Activated CD4-positive, alpha-beta T cell treated with anti-CD3 and anti-CD28 coated beads, Interleukin-10, Interleukin-2, amounts not matched to agents 100 ng/mL and 50 ng/mL, durations not matched to agents 16 hours and 8 hours (primary cell): ENCODE measurements at places on chromosomes 13 and 19.

DNA sequence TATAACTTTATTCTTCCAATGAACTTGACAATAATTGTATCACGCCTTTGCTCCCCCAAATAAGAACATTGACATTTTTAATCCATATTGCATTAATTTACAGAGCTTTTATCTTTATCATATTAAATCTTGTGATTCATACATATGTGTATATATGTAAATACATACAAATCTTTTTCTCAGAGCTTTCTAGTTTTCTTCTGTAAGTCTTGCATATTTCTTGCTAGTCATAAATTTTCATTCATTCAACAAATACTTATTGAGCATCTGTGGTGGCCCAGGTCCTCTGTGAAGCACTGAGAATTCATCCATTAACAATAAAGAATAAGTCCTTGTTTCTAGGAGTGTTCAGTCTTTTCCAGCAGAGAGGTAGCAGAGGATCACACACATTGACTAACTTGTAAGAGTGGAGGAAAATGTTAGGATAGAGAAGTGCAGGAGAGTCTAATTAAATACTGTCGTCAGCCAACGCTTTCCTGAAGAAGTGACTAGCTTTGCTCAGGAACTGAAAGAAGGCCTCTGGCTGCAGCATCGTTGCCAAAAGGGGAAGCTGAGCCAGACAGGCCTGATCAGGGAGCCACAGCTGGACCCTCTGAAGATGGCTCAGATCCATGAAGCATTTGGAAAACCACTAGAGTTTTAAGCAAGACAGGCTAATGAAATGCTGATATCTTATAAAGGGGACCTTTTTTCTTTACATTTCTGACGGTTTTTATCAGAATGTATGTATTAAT lies 38.6 kb upstream of the LAMP1 start:
- DNase-seq = no peak

DNA sequence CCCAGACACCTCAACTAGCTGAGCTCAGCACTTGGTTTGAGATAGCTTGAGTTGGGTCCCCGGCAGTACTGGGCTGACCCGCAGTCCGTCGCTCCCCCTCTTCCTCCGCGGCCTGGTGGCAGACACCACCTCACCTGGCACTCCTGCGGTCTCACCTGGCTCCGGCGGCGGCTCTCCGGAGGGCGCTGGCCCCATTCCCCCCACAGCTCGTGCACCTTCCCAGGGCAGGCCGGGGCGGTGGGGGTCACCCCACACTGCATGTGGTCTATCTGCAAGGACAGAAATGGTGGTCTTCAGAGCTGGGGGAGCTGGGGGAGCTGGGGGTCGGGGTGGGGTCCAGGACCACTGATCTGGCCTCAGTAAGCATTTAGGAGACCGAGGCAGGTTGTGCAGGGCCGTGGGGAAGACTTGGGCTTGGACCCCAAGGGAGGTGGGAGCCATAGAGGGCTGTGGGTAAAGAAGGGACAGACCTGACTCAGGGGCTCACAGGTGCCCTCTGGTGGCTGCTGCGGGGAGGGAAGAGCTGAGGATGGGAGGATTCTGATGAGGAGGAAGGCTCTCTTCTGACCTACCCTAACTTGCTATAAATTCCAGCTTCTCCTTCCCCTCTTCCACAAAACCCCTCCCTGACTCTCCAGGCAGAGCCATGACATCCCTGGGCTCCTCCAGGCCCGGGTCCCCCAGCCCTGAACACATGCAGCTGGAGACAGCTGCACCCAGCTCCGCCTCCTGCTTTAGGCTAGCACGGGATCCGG lies 6.7 kb upstream of the PLIN4 start:
- peak; percentile 73 for DNase-seq

DNA sequence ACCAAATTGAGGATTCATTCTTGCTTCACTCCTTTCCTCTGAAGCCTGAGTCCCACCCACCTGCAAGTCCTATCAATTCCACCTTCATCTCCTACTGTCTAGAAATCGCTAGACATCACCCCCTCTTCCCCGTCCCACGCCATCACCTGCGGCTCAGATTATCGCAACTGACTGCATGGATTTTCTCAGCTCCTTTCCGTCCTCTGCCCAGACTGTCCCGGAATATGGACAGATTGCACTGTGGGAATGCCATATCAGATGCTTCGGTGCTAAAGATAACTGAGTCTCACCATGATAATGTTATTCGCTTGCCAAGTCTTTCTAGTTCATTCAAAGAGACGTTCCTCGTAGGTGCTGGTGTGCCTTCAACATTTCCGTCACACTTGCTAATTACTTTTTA lies 66.4 kb upstream of the USP29 start:
- no peak for DNase-seq

DNA sequence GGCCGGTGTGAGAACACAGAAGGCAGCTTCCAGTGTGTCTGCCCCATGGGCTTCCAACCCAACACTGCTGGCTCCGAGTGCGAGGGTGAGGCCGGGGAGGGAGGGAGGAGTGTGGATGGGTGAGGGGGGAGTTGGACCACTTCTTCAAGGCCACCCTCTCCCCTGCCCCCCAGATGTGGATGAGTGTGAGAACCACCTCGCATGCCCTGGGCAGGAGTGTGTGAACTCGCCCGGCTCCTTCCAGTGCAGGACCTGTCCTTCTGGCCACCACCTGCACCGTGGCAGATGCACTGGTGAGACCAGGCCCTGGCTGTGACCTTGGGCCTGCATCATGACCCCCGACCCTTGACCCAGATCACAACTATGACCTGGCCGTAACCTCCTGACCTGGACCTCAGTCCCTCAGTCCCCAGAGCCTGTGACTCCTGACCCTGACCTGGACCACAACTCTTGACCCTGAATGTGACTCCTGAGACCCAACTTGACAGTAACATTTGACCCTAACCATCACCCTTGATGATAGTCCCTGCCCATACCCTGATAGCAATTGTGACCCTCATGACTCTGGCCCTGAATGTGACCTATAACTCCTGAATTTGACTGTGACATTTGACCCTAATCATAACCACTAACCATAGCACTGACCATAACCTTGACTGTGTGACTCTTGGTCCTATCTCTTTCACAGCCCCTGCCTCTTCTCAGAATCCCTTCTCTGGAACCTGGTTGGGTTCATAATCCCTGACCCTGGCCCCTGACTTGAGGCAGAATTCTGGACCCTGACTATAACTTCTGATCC lies 10.9 kb downstream of the LTBP4 start:
- DNase-seq = no peak

- no peak for DNase-seq
These were observed 8.3 kb downstream of the CAMSAP3 start for GRCh38 chr19:7603919-7604318.

- DNase-seq = no peak
These were observed 56.9 kb downstream of the PEPD start for GRCh38 chr19:33464733-33465115.

DNA sequence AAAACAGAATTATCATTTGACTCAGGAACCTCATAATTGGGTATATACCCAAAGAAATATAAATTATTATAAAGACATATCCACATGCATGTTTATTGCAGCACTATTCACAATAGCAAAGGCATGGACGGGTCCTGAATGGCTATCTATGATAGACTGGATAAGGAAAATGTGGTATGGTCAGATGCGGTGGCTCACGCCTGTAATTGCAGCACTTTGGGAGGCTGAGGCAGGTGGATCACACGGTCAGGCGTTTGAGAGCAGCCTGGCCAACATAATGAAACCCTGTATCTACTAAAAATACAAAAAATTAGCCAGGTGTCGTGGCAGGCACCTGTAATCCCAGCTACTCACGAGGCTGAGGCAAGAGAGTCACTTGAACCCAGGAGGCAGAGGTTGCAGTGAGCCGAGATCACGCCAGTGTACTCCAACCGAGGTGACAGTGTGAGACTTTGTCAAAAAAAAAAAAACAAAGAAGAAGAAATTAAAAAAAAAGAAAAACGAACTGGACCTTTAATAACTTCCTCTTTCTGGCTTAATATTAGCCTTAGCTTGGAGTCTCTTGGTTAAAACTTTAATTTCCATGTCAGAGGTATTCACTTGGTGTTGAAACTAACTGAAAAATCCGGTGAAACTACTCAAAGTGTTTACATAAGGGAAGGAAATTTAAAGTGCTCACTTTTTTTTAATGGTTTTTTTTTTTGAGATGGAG lies 104.4 kb downstream of the ZNF486 start:
- DNase-seq = no peak

- DNase-seq = peak; percentile 94
These were observed at the start of gene PEX11G for GRCh38 chr19:7488736-7489353. Gene PEX11G (minus strand): TSS chr19:7489035. CDS start chr19:7489010, 25 bp downstream.

- no peak for DNase-seq
These were observed 1034.9 kb downstream of the PCDH9 start for GRCh38 chr13:66195238-66195637.

DNA sequence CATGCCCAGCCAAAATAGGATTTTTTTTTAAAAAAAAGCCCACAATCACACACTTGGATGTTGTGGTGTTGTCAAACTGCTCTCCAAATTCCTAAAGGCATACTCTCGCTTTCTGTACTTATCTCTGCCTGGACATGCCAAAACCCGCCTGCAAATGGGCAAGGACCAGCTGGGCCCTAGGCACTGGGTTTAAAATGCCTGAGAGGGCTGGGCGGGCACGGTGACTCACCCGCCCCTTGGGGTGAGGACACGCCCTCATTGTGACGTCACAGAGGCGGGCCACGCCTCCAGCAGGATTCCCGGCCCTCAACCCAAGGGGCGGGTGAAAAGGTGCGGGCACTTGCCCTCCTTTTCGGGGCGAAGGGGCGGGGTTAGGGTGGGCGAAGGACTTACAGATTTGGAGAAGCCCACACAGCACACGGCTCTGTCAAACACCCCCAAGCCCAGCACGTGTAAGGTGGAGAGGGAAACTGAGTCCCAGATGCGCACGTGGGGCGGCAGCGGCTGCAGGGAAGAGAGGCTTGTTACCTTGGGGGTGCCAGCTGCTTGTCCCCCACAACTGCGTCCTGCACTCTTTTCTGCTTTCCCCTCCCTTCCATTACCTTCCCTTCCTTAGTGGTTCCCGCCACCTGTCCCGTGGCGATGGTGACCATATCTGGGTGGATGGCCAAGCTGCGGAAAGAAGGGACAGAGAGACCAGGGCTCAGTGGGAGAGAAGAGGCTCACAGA lies 6.6 kb downstream of the EML2 start:
- peak; percentile 72 for DNase-seq

DNA sequence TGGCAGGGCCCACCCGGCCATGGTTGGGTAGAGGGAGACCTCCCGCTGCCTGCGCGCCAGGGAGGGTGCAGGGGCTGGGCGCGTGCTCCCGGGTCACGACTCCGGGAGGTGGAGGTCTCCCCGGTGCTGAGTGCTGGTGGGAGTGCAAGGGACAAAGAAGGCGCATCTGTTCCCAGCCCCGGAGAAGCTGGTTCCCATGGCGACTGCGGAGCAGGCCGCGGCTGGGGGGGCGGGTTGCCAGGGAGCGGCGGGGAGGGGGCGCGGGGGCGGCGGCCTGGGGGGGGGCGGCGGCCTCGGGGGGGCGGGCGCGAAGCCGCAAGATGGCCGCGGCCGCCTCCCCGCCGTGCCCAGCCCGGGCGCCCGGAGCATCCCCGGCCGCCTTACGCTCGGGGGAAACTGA lies 1.2 kb downstream of the CBARP start:
- no peak for DNase-seq

DNA sequence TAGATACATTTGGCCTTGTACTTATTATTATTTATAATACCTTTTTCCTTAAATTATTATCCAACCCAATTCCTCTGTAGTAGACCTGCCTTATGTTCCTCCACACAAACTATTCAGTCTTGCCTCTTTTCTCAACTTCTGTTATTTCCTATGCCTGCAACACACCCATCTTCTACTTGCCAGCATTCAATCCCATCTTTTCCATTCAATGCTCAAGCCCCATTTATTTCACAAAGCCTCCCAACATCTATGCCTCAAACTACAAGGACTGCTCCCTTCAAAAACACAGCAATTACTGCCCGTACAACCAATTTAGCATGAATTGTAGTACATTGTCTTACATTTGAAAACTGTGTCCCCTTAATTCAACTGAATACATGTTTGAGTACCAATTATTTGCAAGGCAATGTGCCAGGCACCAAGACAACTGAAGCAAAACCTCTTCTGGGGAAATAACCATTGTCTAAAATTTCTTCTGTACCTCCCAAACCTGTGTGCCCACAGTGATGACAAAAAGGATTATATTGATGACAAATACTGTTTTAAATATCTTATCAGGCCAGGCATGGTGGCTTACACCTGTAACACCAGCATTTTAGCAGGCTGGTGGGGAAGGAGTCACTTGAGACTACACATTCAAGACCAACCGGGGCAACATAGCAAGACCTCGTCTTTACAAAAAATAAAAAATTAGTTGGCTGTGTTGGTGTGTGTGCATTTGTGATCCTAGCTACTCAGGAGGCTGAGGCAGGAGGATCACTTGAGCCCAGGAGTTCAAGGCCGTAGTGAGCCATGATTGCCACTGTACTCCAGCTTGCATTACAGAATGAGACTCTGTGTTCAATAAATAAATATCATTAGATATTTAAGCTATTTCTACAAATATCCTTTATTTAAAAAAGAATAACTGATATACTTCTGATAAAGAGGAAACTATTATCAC lies 35.1 kb downstream of the ELF1 start:
- DNase-seq = no peak

- no peak for DNase-seq
These were observed 964.8 kb downstream of the PCDH9 start for GRCh38 chr13:66265371-66265770.

GRCh38 chr13:109333893-109334651 lies 452.3 kb downstream of the IRS2 start:
- DNase-seq = no peak

GRCh38 chr13:26991508-26992181 lies 180.0 kb downstream of the USP12 start:
- no peak for DNase-seq
